Right atrium auricular region (tissue), 2 donors: ENCODE measurements at places on chromosomes 16 and 17.

DNA sequence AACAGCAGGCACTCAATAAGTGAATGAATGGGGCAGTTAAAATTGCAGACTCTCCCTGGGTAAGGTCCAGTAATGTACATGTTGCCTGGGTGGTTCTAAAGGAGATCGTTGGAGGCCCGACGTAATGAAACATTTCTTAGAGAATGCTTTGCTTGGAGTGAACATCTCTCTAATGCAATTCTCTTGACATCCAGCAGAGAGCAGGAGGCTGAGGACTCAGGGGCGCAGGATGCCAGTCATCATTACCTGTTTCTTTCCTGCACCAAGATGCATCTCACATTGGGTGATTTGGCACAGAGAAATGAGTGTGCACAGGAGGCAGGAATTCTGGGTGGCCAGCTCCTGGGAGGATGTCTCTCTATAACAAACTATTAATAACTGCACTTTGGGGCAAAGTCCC lies 130.3 kb upstream of the RBBP6 start:
- H3K27me3 ChIP-seq: no peaks in the 10 kb centered on the region
- H3K36me3 ChIP-seq: no peaks in the 10 kb centered on the region
- H3K27ac ChIP-seq: no peak overlapping the region
- H3K4me3 ChIP-seq: no peak overlapping the region
- H3K4me1 ChIP-seq: no peaks in the 10 kb centered on the region

DNA sequence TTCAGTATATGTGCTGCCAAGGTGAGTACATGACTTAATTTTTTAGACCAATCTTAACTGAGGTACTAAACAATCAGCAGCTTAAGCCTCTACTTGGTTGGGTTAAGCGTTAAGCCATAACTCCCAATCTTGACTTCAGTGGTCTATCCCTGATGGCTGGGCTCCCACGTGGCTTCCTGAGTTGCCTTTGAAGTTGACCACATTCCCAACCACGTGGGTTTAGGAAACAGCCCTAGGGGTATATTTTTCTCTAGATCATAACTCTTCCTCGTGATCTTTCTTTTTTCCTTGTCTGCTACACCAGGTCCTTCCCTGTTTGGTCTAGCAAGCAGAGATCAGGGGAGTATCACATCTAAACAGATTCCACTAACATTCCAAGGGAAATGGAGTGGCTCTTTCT lies 20.1 kb upstream of the PIRT start:
- H3K27me3 ChIP-seq: no peaks in the 10 kb centered on the region
- H3K36me3 ChIP-seq: no peaks in the 10 kb centered on the region
- H3K4me1 ChIP-seq: no peaks in the 10 kb centered on the region
- no peak for DNase-seq

DNA sequence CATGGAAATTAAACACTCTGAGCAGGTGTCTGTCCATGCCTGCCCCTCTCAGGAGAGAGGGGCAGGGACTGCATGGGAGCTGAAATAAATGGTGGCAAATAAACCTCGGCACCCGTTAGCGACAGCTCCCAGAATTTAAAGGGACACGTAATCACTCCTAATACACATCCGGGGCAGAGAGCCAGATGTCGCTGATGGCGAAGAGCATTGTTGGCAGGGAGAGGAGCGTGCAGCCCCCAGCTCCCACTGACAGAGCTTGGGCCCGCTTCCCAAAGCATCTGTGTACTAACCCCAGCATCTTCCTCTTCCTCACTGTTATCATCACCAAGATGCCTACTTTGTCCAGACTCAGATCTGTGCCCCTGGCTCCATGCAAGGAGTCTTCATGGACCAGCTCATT lies 85.8 kb downstream of the IRX5 start:
- no peaks in the 10 kb centered on the region for H3K36me3 ChIP-seq
- H3K4me3 ChIP-seq: no peak overlapping the region

DNA sequence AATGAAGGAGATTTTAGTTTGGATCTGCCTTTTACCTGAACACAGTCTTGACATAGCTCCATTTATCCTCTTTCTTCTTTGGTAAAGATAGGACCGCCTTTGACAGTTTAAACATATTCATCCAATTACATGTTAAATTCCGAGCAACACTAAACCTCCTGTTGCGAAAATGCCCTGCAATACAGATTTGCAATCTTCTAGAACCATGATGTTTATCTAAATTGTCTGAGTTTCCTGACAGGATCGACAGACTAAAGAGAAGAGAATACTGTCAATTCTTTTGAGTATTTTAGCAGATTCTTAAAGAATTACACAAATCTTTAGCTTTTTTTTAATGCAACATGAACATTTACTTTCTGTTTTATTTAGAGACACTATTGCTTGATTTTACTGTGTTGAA lies 1145.5 kb downstream of the CDH11 start:
- H3K4me1 ChIP-seq: no peaks in the 10 kb centered on the region
- DNase-seq: no peak
- no peak overlapping the region for H3K27ac ChIP-seq
- no peak overlapping the region for H3K4me3 ChIP-seq

DNA sequence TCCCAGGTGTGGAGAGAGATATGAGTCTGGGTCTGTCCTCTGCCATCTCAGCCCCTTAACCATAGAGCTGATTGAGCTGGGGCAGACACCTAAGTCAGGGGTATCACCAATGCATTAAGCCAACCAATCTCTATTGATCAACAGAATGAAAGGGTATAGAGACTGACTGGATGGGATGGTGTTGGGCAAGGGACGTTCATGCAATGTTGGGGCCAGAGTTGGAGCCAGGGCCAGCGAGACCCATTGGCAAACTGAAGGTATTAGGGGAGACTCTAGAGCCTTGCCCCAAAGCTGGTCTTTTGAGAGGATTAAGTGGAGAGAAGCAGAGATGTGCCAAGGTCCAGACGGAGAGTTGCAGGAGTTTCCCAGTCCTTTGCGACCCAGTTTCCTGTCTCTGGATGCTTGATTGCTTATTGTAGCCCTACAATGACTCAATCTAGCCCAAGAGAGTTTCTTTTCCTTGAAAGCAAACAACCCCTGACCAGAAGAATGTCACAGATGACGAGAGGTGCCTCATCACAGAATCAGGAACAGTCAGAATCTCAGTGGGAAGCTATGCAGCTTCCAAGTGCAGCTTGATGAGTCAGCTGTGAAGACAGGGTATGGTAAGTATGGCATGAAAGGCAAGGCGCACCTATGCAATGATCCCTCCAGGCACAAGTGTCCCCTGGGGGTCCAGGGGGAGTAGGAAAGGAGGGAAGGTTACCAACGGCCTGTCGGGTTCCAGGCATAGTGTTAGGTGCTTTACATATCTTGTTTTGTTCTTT lies 137.2 kb downstream of the UTP18 start:
- H3K27me3 ChIP-seq: no peaks in the 10 kb centered on the region
- no peak for DNase-seq
